ENCODE measurements at places on chromosomes 5 and 9.

GRCh38 chr9:36974731-36975130, 59.3 kb downstream of the PAX5 start:
- DNase-seq: no peak

- DNase-seq: no peak
Observed at GRCh38 chr5:119255571-119256356, 100.1 kb upstream of the TNFAIP8 start.

GRCh38 chr9:133286523-133286922, 11.5 kb upstream of the ABO start:
- no peak for DNase-seq

- no peak for DNase-seq
Observed at GRCh38 chr9:90092508-90092907, 487.7 kb downstream of the GADD45G start.

- DNase-seq: no peak
Observed at GRCh38 chr5:151234476-151235238, 10.8 kb upstream of the CCDC69 start.

- DNase-seq: no peak
Observed at GRCh38 chr5:127963233-127963632, 120.3 kb upstream of the SLC12A2 start.

DNA sequence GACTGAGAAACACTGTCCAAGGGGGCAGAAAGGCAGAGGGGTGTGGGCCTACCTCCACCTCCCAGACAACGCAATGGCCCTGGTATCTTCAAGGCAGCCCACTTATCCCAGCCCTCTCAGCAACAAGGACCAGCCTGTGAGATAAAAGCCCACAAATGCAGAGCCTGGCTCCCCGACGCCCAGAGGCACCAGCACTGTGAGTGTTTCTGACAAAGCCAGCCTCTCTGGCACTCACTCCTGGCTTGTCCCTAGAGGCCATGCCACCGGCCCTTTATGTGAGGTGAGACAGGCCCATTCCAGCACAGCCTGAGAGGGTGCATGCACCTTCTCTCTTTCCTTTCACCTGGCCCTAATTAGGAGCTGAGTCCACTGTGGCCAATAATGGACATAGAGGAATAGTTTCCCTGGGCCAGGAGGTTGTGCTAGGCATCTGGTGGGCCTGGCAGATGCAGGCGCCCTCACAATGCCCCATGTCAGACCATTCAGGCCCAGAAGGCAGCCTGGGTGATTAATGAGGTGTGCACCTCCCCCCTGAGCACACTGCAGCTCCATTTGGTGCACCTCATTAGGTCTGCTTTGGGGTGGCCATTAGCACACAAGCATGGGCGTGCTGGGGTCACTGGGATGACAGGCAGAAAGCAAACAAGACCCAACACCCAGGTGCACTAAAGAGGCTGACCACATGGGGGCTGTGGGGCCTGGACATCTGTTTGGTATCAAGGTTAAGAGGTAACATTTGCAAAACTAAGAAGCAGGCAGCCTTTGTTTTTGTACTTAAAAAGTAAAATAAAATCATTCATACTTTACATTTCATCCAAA, 176.0 kb downstream of the MED10 start:
- DNase-seq: no peak

- DNase-seq: no peak
Observed at GRCh38 chr5:41637869-41638268, 127.5 kb upstream of the PLCXD3 start.
